GM23248 (cell line): ENCODE measurements at places on chromosomes 5 and 9.

- peak; percentile 7 for DNase-seq
These were observed 255.5 kb downstream of the PDE4D start for GRCh38 chr5:59637884-59638580.

DNA sequence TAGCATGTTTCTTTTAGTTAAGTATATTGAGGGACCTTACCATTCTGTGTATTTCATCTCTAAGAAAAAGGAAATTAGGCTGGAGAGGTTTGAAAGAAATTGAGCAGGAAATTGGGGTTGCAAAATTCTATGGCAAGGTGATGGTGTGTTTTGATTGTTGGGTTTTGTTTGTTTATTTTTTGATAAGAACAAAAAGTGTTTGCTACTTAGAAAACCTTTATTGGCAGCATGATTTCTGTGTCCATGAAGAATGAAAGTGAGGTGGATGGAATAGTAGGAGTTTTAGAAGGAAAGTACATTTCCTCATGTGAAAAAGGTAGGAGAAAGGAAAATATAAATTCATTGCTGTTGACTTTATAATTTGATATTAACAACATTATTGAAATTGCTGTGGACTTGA lies 167.1 kb downstream of the CD180 start:
- DNase-seq, result no peak

GRCh38 chr9:13816837-13817236 lies 497.1 kb downstream of the NFIB start:
- DNase-seq, result peak; percentile 11

DNA sequence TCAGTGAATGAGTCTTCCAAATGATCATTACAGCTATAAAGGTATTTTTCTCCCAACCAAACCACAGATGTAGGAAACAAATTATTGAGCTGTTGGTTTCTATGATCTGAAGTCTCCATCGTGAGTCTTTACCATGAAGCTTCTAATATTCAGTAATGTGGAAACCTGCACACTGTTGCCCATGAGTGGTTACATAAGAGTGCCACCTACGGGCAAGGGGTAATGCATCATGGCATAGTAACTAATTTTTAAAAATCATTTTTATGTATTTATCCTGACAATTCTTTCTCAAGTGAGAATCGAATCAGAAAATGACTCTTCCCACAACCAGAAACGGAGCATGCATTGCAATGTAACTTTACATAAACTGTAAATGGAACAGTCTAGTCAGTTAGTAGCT lies 282.5 kb upstream of the SMARCA2 start:
- no peak for DNase-seq

DNA sequence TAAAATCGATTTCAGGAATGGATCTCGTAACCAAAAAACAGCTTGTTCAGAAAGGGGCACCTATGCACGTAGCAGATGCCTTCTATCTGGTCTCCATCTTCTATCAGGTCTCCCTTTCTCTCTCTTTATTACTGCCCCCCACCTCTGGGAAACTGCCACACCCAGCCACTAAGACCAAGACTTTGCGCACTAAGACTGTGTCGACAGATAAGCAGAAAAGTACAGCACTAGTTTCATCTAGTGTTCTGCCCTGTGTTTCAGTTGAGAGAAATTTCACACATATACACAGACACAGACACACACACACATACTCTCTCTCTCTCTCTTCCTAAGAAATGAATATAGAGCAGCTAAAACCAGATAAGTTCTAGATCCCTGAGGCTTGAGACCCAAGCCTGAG lies 210.1 kb upstream of the MAP3K1 start:
- no peak for DNase-seq

- DNase-seq, result no peak
These were observed 5.0 kb upstream of the HSPB3 start for GRCh38 chr5:54450542-54450941.

GRCh38 chr5:68177676-68178075 lies 37.9 kb upstream of the PIK3R1 start:
- DNase-seq, result no peak

DNA sequence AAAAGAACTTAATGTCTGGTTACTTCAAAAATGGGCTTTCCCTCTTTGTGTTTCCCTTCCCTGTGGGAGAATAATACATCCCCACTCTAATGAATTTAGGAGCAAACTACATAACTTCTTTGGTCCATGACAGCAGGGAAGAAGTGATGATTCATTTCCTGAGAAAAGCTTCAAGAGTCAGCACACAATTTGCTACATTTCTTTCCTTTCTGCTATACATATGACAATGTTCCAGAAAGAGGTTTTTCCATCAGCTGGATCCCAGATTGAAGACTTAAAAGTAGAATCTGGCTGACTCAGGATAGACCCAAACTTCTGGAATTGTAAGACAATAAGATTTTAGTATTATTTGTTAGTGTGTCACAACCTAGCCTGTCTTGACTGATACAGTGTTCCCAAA lies 126.1 kb downstream of the DRD1 start:
- no peak for DNase-seq

GRCh38 chr9:94026816-94027215 lies 57.4 kb upstream of the PTPDC1 start:
- DNase-seq, result no peak

- no peak for DNase-seq
These were observed 700.3 kb upstream of the TYRP1 start for GRCh38 chr9:11992866-11993265.

DNA sequence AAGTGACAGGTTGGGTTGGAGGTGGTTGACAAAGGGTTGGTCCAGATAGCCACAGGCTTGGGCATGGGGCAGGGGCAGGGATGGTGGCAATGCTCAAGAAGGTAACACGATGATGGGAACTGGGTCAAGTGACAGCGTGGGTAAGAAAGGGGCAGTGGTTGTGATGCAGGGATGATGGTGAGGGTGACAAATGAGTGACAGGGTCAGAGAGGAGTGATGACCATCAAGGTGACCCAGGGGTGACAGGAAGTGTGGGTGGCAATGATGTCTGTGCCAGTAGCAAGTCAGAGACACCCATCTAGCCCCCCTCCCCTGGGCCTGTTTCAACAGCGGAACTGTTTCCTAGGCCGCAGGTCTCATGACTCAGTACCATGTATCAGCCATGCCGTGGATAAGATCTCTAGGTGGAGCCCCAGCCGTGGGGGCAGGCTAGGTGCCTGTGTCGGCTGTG lies 20.5 kb downstream of the AQP3 start:
- no peak for DNase-seq

GRCh38 chr5:15577132-15577531 lies 77.2 kb downstream of the FBXL7 start:
- DNase-seq, result no peak

GRCh38 chr9:127049044-127049443 lies 73.4 kb downstream of the ANGPTL2 start:
- peak; percentile 94 for DNase-seq

GRCh38 chr5:169670769-169671525 lies 33.9 kb downstream of the DOCK2 start:
- no peak for DNase-seq

DNA sequence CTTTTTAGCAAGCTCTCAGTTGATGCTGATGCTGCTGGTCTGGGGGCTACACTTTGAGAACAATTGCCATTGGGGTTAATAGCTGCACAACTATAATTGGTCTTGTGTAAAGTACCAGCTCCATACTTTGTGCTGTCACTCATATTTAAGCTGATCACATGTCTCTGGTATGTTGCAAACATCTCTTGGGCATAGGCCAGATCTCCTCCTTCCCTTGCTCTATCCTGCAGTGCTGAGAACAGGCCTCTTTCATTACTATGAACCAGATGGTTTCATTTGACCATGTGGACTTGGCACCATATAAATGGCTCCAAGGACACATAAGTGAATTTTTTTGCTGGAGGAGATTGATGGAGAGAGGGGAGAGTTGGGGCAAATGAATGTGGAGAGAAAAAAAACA lies 48.4 kb downstream of the DMRT2 start:
- DNase-seq, result no peak

DNA sequence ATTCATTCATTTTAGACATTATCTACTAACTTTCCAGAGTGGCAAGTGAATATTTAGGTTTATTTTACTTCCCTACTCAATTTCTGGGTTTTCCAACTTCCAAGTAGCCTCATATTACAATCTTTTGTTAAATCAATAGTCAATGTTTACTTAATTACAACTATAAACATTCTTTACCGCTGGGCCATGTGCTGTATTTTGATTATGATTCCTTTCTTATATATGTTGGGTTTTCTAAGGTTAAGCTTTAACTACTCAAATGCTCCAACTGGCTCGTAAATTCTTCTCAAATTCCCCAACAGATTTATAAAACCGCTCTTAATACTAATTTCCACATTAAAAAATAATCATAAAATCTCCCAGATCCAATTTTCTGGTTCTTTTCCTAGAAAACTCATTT lies 110.1 kb upstream of the ABCA1 start:
- DNase-seq, result no peak

- DNase-seq, result no peak
These were observed 447.3 kb upstream of the MPDZ start for GRCh38 chr9:13726746-13727145.

- DNase-seq, result no peak
These were observed 118.6 kb downstream of the BASP1 start for GRCh38 chr5:17336054-17336453.

GRCh38 chr9:136059321-136059791 lies 35.7 kb downstream of the NACC2 start:
- no peak for DNase-seq

DNA sequence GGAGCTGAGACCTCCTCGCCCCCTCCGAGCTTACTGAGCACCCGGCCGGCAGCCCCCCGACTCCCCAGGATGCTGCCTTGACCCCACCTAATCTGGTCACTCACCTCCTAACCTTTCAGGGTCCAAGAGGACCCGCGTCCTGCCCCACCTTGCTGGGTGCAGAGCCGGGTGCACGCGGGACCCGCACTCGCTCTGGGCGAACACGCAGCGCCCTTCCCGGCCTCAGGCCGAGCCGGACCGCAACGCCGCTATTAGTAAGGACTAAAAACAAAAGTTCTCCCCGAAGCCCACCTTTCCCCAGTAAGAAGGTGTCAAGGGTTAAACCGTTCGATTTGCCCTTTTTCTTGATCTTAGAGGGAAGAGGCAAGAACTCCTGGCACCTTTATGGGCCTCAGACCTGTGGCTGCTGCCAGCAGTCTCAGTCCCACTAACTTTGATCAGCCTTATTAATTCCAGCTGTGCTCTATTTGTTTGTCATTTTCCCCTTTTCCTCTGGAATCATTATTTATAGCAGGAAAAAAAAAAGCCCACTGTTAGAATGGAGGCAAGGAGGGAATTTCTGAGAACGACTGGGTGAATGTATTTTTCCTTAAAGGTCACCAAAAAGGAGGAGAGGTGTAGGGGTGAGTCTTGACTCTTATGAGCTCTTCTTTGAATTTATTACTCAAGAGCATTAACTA lies 10.5 kb downstream of the IRX2 start:
- DNase-seq, result peak; percentile 73

DNA sequence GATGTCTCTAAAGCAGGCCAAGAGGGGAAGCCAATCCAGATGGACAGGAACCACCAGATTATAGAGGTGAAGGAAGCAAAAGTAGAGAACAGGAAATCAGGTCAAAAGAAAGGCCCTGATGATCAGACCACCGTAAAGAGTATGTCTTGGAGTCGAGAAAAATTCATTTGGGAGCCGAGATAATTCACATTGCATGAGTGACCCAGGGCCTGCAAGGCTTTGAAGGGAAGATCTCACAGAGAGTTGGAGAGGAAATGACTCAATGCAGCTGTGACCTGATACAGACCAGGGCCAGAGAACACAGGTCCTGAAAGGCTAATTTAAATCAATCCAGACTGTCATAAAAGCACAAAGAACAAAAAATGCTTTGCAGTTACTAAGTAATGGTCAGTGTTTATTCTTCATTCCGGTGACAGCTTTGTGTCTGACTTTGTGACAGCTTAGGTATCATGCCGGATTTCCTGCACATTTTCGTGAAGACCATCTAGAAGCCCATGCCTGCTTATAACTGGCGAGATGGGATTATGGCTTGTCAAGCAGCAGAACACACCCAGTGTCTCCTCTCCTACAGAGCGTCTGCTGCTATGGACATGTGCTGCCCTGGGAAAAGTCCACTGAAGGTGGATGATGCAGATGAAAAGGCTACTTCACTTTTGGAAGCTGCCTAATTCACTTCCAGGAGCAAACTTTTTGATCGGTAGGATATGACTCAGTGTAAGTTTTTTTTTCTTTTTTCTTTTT lies 5.8 kb upstream of the ACTBL2 start:
- DNase-seq, result peak; percentile 73

DNA sequence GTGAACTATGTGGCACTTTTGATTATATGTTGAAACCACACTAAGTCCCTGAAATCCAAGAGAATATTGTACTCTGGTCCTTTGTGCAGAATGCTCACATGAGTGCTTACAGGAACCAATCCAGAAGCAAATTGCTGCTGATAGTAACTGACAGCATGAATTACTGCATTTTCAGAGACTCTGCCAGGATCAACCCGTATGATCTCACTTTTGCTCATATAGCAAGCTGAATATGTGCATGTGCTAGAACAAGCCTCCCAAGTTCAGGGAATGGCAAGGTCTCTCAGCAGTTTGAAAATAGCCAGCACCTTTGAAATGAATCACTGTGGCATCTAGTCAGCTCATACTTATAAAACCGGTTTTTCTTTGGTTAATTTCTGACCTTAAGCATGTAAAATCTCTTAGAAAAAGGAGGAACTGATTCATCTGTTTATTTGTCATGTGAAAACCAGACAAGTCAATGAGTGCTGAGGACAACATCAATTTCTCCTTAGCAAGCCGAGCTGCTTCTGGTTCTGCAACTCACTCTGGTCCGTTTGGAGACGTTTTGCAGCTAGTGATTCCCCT lies 215.7 kb upstream of the ELL2 start:
- DNase-seq, result peak; percentile 87

DNA sequence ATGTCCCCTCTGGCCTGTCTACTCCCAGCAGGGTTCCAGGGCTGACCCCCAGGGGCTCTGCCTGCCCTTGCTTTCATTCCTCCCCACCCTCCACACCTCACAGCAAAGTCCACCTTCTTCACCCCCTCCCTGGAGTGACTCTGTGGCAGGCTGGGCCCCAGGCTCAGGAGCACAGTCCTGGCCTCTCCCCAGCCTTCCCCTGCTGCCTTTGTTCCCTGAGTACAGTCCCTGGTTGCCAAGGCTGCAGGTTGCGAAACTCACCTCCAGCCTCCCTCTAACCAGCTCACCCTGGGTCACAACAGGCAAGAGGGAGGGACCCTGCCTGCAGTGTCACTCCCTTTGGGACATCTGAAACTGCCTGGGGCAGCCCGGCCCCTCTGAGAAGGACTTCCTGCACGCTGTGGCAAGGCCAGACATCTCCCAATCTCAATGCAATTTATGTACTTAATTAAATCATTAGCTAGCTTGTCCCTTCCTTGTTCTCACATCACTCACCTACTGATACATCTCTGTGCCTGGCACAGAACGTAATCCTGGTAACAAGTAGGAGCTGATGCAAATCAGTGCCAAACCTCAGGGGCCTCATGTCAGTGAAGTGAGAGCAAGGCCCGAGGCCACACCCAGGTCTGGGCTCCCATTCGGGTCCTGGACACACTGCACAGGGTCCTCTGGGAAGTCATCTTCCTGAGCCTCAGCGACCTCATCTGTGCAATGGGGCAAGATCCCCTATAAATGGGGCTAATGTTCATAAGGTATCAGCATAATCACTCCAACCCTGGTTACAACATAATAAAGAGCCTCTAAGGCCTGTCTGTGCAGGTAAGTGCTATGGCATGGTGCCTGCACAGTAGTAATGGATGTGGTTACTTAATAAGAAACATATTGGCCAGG lies 27.3 kb upstream of the TRIM14 start:
- DNase-seq, result peak; percentile 67

GRCh38 chr5:179805070-179805528 lies 1.6 kb downstream of the MGAT4B start:
- DNase-seq, result no peak
